ENCODE measurements at places on chromosomes 7 and 10.

DNA sequence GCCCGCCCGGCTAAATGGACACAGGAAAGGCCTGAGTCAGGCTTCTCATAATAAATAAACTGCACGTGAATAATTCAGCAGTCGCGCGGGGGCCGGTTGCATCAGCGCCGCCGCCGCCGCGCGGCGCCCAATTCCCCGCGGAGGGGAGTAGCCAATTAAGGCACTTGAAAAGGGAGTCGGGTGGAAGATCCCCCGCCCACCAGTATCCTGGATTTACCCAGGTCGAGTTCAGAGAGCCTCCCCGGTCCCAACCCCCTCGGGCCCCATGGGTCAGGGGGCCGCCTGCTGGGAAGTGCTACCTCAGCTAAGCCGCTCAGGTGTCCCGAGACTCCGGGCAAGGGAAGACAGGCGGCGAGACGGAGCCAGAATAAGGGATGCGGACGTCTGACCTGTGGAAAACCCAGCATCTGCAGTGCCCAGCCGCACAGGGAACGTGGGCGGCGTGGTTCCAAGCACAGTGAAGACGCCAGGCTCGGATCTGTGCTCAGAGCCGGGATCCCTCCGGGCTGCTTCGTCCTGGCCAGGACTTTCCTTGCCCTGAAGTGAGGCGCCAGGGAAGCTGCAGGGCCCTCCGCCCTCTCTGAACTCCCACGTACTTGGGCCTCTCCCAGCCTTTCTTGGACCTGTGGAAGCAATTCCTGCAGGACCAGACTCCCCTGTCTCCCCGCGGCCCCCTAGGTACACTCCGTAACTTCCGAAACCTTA lies 7.3 kb upstream of the LBX1 start:
- no peak for DNase-seq

- no peak for DNase-seq
Measured at GRCh38 chr7:150515248-150516147, 826 bp downstream of the GIMAP7 start.

GRCh38 chr10:61841338-61841875 lies 60.1 kb upstream of the ARID5B start:
- DNase-seq = no peak

DNA sequence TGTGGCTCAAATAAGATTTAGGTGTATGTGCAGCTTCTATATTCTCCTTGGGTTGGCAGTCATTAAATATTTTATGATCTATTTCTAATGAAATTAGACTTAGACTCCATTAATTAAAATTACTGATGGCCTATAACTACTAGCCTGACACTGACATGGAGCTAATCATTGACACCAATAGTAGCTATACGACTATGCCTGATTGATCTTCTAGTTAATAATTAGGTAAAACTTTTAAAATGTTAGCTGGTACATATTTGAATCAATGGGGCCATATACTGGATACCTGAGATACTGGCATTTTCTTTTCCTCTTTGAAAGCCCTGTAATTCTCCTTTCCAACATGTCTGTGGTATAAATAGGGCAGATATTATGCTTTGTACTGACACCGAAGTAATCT lies 14.4 kb downstream of the WEE2 start:
- DNase-seq = no peak

DNA sequence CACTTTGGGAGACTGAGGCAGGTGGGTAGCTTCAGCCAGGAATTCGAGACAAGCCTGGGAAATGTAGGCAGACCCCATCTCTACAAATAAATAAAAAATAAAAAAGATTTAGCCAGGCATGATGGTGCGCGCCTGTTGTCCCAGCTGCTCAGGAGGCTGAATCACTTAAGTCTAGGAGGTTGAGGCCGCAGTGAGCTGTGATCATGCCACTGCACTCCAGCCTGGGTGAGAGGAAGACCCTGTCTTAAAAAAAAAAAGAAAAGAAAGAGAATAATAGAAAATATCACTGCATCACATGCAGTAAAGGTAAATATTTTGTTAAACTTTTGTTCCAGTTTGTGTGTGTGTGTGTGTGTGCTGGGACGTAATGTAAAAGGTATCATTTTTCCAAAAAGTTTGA lies 3.0 kb downstream of the STRIP2 start:
- DNase-seq = no peak

- DNase-seq = no peak
Measured at GRCh38 chr10:131085091-131085860, 226.2 kb downstream of the TCERG1L start.

DNA sequence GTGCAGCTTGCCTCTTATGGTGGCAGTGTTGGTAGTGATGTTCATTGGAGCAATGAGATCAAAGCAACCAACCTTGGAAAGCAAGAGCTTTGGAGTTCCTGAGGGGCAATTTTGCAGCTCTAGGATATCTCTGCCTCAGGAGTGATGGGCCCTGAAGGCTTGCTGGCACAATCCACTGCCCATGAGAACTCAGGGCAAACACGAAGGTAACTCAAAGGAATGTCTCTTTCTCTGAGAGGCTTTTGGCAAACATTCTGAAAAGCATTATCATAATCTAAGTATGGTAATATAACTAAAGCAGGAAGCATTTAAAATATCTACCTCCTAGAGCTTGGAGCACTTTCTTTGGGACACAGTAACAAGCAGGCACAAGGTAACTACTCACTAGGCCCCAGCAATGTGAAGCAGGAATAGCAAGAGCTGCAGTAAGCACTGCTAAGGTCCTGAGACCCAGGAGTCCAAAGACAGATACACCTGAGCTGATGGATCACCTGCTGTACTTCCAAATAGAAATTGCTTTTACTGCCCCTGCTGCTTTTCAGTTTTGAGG lies 103.1 kb downstream of the NRF1 start:
- no peak for DNase-seq

GRCh38 chr7:134371971-134372370 lies 55.2 kb upstream of the SLC35B4 start:
- no peak for DNase-seq

GRCh38 chr10:86260564-86260963 lies 106.0 kb downstream of the GRID1 start:
- no peak for DNase-seq

- DNase-seq = no peak
Measured at GRCh38 chr10:75695994-75696393, 264.6 kb downstream of the LRMDA start.

DNA sequence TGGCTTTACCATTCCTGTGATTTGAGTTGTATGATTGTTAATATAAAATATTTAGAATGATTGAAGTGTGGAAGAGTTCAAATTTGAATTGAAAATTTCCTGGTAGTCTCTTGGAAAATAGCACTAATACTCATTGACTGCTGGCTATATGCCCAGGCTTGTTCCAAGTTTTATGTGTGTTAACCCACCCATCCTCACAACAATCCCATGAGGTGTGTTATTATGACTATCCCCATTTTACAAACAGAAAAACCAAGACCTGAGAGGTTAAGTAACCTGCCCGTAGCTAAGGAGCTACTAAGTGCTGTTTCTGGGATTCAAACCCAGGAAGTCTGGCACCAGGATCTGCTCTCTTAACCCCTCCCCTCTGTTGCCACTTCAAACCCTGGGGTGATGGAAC lies 213.9 kb downstream of the CREB5 start:
- DNase-seq = no peak

DNA sequence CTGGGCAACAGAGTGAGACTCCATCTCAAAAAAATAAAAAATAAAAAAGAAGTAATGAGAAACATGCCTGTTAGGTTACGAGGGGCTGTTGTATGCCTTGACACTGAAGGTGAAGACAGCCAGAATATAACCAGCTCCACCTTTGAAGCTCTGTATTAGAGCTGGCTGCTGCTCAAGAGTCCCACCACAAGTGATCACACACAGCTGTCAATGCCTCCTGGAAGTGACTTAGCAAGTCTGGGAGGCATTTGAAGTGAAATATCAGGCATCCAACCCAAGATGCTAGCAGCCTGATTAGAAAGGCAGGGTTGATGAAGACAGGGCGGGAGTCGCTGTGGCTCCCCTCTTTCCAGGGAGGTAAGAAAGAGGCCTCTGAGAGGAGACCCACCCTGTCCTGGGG lies 34.1 kb upstream of the INPP5F start:
- DNase-seq = no peak

DNA sequence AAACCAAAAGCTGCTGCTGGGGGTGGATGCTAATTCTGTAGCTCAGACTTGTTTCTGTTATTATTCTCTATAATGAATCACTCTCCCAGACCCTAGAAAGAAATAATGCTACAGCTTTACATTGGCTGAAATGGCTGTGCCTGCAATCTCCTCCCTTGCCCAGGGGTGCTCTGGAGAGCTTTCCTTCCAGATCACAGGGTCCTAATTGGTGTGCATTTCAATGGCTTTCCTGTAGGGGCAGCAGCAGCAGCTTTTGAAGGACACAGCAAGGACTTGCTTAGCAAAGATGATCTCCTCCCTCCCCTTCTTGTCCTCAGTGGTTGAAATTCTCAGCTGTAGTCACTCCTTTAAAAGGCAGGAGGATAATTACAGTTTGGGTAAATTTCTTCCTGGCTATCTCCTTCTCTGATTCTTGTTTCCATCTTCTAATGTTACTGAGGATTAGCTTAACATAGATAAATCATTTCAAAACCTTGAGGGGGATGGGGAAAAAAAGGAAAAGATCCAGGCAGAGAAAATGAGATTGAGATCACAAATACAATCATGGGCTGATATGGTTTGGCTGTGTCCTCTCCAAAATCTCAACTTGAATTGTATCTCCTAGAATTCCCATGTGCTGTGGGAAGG lies 120.2 kb upstream of the CTTNBP2 start:
- DNase-seq = no peak

GRCh38 chr10:101749047-101750016 lies 26.6 kb downstream of the FGF8 start:
- no peak for DNase-seq

- DNase-seq = no peak
Measured at GRCh38 chr7:86199881-86200614, 443.7 kb upstream of the GRM3 start.

DNA sequence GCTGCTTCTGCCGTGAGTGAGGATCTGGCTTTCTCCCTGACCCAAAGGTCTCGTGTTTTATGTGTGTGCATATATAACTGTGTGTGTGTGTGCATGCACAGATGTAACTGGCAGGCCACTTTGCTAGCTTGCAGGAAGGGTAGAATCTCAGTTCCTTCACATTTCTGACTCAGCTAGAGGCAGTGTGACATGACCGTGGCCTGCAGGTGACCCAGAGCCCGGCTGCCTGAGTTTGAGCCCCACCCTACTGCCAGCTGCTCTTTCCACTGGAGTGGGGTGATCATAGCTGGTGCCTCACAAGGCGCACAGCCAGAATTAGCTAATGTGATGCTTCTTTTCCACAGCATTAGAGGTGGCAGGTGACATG lies 9.3 kb upstream of the MYL7 start:
- DNase-seq = no peak

DNA sequence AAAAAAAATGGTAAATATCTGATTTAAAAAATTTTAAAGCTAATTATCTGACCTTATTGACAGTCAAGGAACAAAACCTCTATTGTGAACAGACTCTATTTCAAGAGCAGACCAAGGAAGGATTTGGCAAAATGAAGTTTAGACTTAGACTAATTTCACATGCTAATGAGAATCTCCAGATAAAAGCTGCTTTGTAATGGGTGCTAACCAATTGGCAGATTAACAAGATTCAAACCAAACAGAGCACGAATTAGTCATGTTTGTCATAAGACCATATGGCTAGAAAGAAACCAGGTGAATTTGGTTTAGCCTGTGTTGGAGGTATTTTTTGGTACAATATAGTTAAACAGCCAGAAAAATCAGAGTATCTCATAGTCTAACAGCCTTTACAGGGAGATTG lies 429.1 kb upstream of the NFE2L3 start:
- DNase-seq = no peak

GRCh38 chr10:61812920-61813319 lies 88.6 kb upstream of the ARID5B start:
- no peak for DNase-seq

DNA sequence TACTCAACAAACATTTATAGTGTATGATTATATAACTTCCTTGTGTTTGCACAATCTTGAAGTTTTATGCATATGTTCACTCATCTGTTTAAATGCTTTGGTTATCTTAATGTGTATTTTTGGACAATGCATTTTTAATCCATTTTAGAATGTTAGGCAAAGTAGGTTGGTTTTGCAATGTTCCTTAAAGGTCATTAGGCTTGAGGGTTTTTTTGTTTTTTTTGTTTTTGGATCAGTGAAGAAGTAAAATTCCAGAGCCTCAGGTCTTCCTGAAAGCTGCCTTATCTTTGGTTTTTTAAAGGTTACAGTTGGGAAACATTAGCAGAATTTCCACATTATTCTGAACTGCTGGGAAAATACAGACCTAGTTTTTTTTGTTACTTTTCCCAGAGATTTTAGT lies 12.8 kb downstream of the MDFIC start:
- no peak for DNase-seq

- peak; percentile 31 for DNase-seq
Measured at GRCh38 chr10:119209035-119209735, 1.8 kb downstream of the GRK5 start.

DNA sequence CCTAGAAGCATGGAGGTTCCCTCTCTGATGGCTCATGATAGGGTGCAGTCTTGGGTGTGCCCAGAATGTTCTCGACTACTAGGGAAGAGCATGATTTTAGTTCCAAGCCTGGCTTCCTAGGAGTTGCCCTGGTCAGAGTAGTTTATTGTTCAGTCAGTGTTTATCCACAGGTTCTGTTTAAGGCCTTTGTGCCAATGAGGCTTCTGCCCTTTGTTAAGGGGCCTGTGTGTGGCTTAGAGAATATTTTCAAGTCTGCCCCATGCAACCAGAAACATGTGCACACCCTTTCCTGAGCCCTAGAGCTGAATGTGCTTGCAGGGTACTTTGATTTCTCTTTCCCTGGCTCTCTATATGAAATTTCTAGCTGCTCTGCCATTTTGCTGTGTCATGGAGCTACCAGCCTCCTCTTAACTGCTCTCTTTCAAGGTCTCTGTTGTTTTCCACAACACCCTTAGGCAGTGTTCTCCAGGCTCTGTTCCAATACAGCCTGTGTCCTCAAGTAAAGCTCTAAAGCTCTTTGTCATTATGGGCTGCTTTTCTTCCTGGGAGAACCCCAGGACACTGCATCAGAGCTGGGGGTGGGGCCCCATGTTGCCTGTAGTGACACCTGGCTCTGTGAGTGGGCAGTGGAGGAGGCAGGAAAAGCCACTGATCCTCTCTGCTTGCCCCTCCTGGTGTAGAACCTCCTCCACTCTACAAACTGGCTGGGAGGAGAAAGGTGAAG lies 34.1 kb upstream of the TSPAN33 start:
- DNase-seq = no peak

DNA sequence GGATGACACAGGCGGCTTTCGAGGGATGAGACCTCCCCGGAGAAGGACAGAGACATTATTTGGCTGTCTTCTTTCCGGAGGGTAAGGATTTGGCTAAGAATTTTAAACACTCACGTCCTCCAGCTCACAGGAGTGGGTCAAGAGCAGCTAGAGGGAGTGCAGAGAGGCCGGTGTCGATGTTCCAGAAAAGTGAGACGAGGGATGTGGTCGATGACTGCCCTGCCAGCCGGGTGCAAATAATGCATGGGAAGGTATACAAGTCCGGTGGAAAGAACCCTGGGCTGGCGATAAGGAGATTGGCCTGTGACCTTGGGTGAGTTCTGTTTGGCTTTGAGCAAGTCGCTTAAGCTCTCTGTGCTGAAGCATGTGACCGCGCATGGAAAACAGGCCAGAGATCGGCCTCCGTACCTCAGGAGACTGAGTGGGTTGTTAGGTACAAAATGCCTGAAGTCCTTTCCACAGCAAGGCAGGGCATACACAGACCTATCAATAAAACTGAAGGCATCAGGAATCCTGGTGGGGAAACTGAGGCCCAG lies 149.1 kb downstream of the UBE2H start:
- no peak for DNase-seq

- DNase-seq = no peak
Measured at GRCh38 chr10:129743738-129744133, 220.3 kb downstream of the EBF3 start.

Measured in activated CD4-positive, CD25-positive, alpha-beta regulatory T cell treated with anti-CD3 and anti-CD28 coated beads, Interleukin-2, amount 50 U/mL, for 16 hours (primary cell).